Forelimb muscle (tissue), 1 donor: ENCODE measurements at places on chromosomes 5 and 9.

GRCh38 chr5:141039061-141039460, 12.1 kb upstream of the PCDHB1 start:
- no peak for DNase-seq

GRCh38 chr5:140548300-140548688, 832 bp downstream of the EIF4EBP3 start:
- DNase-seq: no peak

- DNase-seq: no peak
Measured at GRCh38 chr9:137021979-137022661, 5.9 kb downstream of the ABCA2 start.

DNA sequence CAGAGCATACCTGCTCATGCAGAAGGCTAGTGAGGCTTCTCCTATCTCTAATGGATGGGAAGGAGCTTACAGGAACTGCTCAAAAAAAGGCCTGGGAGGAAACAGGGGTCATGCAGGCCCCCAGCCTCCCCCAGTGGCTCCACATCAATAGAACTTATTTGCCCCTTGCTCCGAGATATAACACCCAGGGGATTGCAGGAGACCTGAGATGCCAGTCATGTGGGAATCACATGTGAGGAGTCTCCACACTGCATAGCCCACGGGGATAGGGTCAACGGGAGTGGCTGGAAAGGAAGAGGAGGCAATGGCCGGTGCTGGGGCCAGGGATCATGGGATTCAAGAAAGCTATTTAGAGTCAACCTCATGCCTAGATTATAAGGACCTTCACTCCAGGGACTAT, 76.2 kb downstream of the NRG2 start:
- no peak for DNase-seq

GRCh38 chr9:113587471-113588031, 124.0 kb downstream of the RGS3 start:
- no peak for DNase-seq

DNA sequence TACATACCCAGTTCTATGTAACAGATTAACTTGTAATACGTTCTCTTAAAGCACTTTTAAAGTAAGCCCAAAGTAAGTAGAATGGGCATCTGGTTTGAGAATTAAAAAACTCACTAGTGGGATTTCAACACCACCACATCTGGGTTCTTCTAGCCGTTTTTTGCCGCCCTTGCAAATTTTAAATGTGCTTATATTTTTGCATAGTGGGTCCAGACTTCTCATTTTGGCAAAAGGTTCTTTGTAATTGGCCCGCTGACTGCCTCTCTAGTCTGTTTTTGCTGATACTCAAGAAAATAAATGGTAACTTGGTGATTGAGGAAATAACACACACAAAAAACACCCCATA, 582 bp upstream of the FBXO4 start:
- no peak for DNase-seq

DNA sequence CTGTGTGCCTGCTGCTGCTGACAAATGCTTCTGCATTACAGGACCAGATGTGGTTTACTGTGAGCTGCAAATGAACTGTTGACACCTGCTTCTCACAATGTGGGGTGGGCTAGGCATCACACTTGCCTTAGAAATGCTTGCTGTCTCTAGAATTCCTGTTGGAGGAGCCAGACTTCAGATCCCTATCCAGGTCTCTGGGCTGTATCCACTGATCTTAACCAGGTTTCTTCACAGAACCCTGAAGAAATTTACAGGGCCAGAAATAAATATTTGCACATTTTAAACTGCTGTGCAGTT, 255.4 kb downstream of the FAM114A2 start:
- DNase-seq: no peak

DNA sequence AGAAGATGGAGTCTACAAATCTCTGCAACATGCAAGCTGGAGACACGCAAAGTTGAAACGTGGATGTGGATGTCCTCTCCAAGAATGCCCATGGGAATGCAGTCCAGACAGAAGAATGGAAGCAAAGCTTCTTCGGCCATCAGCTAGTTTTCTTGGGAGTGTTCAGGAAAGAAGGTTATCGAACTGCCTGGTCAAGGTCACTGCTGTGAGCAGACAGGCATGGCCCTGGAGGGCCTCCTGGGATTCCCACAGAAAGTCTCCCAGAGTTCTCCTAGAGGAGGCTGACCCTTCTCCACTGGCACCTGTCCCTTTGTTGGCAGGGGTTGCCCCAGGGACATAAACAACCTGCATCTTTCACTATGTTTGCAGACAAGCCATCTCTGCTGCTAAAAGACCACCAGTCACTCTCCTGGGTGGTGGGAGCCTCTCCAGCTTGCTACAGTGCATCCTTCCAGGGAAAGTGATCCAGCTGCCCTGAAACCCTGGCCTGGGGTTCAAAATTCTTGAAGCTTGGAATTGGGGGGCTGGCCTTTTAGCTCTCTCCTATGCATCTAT, 265.8 kb downstream of the SYK start:
- no peak for DNase-seq

DNA sequence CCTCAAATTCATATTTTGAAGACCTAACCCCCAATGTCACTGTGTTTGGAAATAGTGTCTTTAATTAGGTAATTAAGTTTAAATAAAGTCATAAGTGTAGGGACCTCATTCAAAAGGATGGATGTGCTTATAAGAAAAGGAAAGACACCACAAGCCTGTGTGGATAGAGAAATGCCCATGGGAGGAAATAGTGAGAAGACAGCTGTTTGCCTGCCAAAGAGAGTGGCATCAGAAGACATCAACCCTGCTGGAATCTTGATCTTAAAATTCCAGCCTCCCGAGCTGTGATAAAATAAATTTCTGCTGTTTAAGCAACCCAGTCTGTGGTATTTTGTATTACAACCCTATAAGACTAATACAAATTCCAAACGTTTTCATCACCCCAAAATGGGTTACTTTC, 1867.9 kb upstream of the NUDT12 start:
- DNase-seq: no peak

DNA sequence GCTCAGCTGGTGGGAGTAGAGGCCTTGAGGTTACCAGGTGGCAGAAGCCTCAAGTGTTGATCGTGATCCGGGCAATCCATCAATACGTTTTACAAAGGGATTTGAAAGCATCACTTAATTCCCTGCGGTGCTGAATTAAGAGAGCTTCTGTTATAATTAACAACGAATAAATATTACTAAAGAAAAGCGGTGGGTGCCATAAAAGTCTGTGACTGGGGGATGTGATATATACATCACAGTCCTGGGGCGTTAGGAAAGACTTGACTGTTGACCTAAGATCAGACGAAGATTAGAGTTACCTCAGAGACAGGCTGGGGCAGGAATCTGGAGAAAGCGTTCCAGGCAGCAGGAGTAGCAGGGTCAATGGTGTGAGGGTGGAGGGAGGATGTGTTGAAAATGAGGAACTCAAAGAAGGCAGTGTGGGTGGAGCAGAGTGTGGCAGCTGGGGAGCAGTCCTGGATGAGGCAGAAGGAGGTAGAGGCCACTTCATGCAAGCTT, 6.7 kb upstream of the C5orf63 start:
- DNase-seq: no peak

- no peak for DNase-seq
Measured at GRCh38 chr5:141637767-141638419, 1.1 kb downstream of the RELL2 start.

DNA sequence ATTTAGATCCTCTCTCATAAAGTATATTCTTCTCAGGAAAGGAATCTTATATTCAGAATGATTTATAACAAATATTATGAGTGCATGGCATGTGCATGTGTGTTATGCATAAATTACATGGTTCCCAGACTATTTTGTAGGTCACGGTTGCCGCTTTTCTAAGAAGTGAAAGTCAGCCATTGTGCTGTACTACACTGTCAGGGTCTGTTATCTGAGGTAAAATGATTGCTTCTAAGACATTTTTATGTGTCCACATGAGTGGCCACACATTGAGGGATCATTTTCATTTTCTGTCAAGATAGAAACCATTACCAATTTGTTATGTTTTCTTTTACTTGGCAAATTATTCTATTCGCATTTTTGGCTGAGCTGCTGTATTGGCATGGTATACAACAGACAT, 210.8 kb downstream of the CWC27 start:
- DNase-seq: no peak

GRCh38 chr9:4938496-4938895, 46.6 kb upstream of the JAK2 start:
- DNase-seq: no peak

DNA sequence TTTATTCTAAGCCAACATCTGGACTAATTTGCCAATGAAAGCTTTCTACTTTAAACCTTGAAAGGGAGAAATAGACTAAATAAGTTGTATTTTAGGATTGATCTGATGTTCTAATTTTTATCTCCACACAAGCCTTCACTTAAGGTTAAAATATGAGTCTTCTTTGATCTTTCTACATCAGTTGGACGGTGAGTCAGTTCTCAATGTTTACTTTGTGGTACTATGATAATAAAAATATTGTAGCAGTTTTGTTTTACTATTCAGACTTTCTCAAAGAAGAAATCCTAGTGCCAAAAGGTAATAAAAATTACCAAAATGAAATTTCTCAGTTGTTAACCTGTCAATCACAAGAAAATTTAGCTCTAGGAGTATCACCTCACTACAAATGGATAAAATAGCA, 203.5 kb upstream of the RGMB start:
- DNase-seq: no peak
